Activated T-helper 2 cell treated with anti-CD3 and anti-CD28 coated beads, Interferon-gamma antibody, Interleukin-2, Interleukin-4, amounts not matched to agents 10 μg/mL and 5 μg/mL and 100 μg/mL, durations not matched to agents 14 hours and 24 hours and 36 hours (primary cell): ENCODE measurements at places on chromosomes 13 and 19. TPM values are rescaled to one million over a fixed set of nuclear protein-coding genes. Genes with fewer than 3 reads are reported as not detected.

DNA sequence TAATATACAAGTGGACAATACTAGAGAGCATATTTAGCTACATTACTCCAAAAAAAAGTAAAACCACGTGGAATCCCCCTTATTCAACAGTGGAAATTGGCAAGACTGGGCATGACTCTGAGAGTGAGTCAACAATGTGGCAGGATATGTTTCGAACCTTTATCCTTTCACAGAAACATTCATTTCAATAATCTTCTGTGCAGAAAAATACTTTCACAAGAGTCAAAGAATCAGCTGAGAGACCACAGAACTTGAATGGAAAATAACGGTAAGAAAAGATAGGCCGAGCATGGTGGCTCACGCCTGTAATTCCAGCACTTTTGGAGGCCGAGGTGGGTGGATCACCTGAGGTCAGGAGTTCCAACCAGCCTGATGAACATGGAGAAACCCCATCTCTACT, 25.1 kb upstream of the CD70 start:
- peaks cover 10% of the 10 kb centered on the region for H3K27me3 ChIP-seq
- H3K4me3 ChIP-seq = no peak overlapping the region
- H3K4me1 ChIP-seq = peaks cover 31% of the 10 kb centered on the region
- DNase-seq = no peak
- H3K27ac ChIP-seq = peak overlapping the region; percentile 66
- peaks cover 14% of the 10 kb centered on the region for H3K36me3 ChIP-seq

Gene ZNF723
- not detected in 2 replicates for total RNA-seq

DNA sequence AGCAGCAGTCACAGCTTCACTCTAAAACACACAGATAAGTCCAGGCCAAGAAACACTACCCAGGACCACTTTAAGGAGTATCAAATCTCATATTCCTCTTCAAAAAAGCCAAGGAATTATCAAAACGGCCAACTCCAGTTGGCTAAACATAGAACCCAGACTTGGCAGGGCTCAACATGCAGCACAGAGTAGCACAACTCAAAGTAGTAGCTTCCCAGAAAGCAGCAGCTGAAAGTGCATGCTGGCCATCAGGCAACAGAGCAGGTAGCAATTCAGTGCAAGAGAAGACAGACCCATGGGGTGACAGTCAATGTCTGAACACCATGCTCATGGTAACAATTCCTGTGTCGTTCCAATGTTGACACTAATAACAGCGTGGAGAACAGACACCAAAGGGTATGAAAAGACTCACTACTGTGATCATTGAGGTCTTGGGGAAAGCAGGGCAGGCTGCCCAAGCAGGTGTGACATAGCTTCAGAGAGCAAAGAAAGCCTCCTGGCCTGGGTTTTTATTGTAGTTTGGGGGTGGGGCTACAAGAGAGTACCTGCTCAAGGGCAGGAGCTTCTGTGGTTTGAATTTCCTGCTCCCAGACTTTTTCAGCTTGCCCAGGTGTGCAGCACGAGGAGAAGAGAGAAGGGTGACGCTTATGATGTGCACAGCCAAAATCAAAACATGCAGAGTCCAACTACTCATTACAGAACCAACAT, 6.2 kb downstream of the ZNF709 start:
- no peak for DNase-seq
- peaks cover 12% of the 10 kb centered on the region for H3K36me3 ChIP-seq
- H3K27ac ChIP-seq = no peak overlapping the region
- no peak overlapping the region for H3K4me3 ChIP-seq

- DNase-seq = no peak
- peak overlapping the region; percentile 77 for H3K27ac ChIP-seq
- H3K36me3 ChIP-seq = peaks cover 4% of the 10 kb centered on the region
- peaks cover 20% of the 10 kb centered on the region for H3K4me1 ChIP-seq
These were observed 2.2 kb downstream of the CLEC11A start for GRCh38 chr19:50725218-50725910.

Gene UBE2L5
- not detected in 2 replicates for total RNA-seq

DNA sequence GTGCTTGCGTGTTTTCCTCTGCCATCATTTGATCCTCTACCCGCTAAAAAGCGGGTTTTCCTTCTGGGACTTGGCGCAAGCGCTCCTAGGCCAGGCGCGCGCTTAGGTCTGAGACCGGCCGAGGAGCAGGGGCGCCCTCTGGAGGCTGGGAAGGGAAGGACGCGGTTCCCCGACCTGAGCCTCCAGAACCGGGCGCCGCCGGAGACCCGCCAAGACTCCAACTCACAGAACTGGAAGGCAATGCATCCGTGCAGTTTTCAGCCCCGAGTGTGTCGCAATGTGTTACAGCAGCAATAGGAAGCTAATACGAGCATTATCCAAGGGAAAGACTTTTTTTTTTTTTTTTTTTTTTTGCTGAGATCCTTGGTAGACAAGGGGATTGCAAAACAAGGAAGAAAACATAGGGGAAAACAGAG, 190.9 kb downstream of the COL4A1 start:
- H3K27me3 ChIP-seq = peaks cover 14% of the 10 kb centered on the region
- DNase-seq = peak; percentile 46
- H3K27ac ChIP-seq = no peak overlapping the region
- no peaks in the 10 kb centered on the region for H3K36me3 ChIP-seq

DNA sequence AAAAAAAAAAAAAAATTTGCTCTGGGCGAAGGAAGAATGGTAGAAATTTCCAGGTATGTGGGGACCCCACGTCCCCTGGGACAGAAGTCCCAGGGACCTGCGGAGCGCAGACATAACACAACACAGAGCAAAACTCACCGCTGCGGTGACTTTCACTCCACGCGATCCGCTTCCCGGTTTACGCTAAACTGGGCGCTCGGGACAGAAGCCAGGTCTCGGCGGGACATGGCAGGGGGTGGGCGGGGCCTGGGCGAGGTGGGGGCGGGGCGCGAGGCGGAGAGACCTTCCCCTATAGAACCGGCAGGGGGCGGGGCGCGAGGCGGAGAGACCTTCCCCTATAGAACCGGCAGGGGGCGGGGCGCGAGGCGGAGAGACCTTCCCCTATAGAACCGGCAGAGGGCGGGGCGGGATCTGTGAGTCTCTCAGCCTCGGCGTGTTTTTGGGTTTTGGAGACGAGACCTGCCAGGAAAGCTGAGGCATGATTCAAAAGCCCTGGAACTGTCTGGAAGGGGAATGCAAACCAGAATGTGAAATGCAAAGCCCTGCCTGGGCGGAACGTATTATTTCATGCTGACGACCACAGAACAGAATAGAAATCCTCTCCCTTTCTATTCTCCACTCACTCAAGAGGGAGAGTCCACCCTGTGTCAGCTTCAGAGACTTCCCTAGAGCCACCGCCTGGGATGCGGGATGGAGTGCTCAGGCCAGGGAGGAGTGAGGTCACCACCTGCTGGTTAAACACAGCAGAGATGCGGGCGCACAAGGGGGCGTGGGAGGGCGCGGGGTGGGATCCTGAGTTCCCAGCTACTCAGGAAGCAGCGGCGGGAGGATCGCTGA, 20.2 kb upstream of the ERVV-1 start:
- peaks cover 2% of the 10 kb centered on the region for H3K27me3 ChIP-seq
- peaks cover 4% of the 10 kb centered on the region for H3K36me3 ChIP-seq
- H3K27ac ChIP-seq = no peak overlapping the region
- DNase-seq = peak; percentile 80
- peaks cover 6% of the 10 kb centered on the region for H3K4me1 ChIP-seq

Gene DDX39A
- total RNA-seq = 268 TPM in 2 replicates

DNA sequence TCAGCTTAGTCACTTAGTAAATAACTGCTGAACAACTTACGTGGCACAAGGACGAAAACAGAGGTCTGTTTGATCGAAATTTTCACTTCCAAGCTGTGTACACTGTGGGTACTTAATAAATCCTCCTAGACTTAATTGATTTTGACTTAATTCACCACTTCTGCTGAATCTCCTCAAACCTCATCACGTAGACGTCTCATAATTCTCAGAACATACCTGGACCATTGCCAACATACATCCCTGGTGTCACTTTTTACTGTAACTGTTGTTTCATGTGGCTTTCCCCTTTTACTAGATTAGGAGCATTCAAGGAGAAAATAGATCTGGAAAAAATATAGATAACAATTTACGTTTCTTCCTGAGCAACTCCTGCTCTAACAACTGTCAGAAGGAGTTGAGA, 105.0 kb downstream of the MBNL2 start:
- H3K27ac ChIP-seq = no peak overlapping the region
- no peak overlapping the region for H3K4me3 ChIP-seq
- no peaks in the 10 kb centered on the region for H3K27me3 ChIP-seq

DNA sequence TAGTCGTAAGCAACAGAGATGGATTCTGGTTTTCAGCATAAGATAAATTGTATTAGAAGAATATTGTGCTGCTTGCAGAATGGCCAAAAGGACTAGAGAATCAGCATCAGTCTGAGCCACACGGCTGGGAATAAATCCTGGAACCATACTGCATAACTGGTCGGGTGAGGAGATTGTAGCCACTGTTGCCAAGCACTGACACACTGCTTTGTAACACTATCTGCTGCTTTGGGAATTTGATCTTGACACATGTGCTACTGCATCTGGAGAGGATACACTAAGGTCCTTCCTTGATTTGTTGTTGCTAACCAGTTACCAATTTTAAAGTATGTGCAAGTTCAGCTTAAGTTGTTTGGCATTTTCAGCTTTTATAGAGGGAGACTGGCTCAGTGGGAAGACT, 1.9 kb downstream of the HNRNPA1L2 start:
- peaks cover 47% of the 10 kb centered on the region for H3K36me3 ChIP-seq
- no peaks in the 10 kb centered on the region for H3K27me3 ChIP-seq
- peaks cover 4% of the 10 kb centered on the region for H3K4me1 ChIP-seq
- DNase-seq = no peak
- no peak overlapping the region for H3K4me3 ChIP-seq

Gene LAMP1
- 57.7 and 58.4 TPM in 2 replicates for total RNA-seq

GRCh38 chr19:6952956-6953355, 65.6 kb downstream of the ADGRE1 start:
- no peaks in the 10 kb centered on the region for H3K36me3 ChIP-seq
- H3K4me1 ChIP-seq = peaks cover 4% of the 10 kb centered on the region
- no peak overlapping the region for H3K27ac ChIP-seq
- DNase-seq = no peak
- no peak overlapping the region for H3K4me3 ChIP-seq

- H3K27me3 ChIP-seq = no peaks in the 10 kb centered on the region
- H3K4me1 ChIP-seq = no peaks in the 10 kb centered on the region
- H3K27ac ChIP-seq = no peak overlapping the region
- no peak overlapping the region for H3K4me3 ChIP-seq
These were observed 1992.9 kb upstream of the PCDH20 start for GRCh38 chr13:63408331-63409189.

DNA sequence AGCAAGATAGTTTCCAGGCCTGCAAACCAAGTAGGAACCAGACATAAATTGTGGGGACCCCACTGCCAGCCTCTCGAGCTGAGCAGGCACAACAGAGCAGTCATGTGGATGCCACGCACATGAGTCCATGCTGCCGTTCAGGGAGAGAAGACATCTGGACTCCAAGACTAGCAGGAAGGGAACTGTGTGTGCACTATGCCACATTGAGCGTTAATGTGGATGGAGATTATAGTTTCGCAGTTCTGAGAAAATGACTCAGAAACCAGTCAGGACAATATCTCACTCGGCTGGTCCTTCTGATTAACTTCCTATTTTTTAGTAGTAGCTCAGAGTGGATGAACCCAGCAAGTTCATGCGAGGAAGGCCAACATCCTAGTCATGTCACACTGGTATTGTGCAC, 124.9 kb downstream of the CRYL1 start:
- H3K4me3 ChIP-seq = no peak overlapping the region
- H3K27me3 ChIP-seq = no peaks in the 10 kb centered on the region
- DNase-seq = no peak
- H3K4me1 ChIP-seq = peaks cover 27% of the 10 kb centered on the region

Gene MEIS3
- total RNA-seq = 0.16 TPM in 1 of 2 replicates, not detected in the other

DNA sequence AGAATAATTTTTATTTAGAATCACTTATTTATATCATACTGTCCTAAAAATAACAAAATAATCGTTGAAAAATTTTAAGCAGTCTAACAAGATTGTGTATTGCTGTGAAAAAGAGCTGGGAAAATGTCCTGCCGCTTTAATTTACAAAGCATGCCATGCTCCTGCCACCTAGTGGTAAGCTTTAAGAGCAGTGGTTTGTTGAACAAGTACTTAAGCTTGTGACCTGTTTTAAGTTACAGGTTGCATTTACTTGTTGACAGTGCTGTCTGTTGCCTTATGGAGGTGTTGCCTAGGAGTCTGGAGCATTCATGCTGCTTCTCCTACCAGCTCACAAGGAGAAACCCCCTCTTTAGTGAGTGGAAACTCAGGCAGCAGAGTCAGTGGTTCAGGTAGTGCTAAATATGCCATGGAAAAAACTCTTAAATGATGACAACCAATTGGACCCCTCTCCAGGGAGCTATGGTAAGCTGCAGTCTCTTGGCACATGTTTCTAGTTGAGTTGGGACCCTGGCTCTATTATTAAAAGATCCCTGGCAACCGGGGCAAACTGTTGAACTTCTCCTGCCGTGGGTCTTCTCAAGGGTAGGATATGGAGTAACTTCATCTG, 68.4 kb downstream of the SPATA13 start:
- H3K36me3 ChIP-seq = no peaks in the 10 kb centered on the region
- DNase-seq = no peak
- H3K4me3 ChIP-seq = no peak overlapping the region
- H3K4me1 ChIP-seq = peaks cover 58% of the 10 kb centered on the region

- H3K27me3 ChIP-seq = peaks cover 27% of the 10 kb centered on the region
- H3K4me1 ChIP-seq = no peaks in the 10 kb centered on the region
- DNase-seq = no peak
- no peak overlapping the region for H3K4me3 ChIP-seq
These were observed 163.4 kb upstream of the GPR12 start for GRCh38 chr13:26923824-26924605.

Gene DMAC2
- total RNA-seq = 58.3 and 60.8 TPM in 2 replicates

GRCh38 chr13:97023117-97023516, 28.8 kb upstream of the OXGR1 start:
- no peak overlapping the region for H3K4me3 ChIP-seq

Gene SGCG
- not detected in 2 replicates for total RNA-seq

DNA sequence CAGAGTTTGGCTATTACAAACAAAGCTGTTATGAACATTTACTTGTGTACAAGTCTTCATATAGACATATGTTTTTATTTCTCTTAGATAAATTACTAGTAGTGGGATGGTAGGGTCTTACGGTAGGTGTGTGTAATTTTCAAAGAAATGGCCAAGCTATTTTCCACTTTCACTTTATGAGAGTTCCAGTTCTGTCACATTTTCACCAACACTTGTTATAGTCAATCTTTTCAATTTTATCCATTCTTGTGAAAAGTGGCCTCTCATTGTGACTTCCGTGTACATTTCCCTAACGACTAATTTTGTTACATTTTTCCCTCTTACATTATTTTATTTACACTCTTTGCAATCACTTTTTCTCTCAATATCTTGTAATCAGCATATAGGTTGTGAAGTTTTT, 18.3 kb downstream of the MBD3L1 start:
- no peak for DNase-seq
- H3K27me3 ChIP-seq = no peaks in the 10 kb centered on the region
- H3K4me1 ChIP-seq = no peaks in the 10 kb centered on the region
- no peak overlapping the region for H3K27ac ChIP-seq
- no peaks in the 10 kb centered on the region for H3K36me3 ChIP-seq
- no peak overlapping the region for H3K4me3 ChIP-seq

Gene DAND5
- 0.16 TPM in 1 of 2 replicates, not detected in the other for total RNA-seq

Gene NEK5
- total RNA-seq = not detected in 2 replicates

- H3K36me3 ChIP-seq = no peaks in the 10 kb centered on the region
- DNase-seq = no peak
- H3K27me3 ChIP-seq = no peaks in the 10 kb centered on the region
- H3K27ac ChIP-seq = no peak overlapping the region
- no peak overlapping the region for H3K4me3 ChIP-seq
These were observed 222.6 kb downstream of the TM9SF2 start for GRCh38 chr13:99723878-99724277.

GRCh38 chr13:31595563-31595962, 143.8 kb upstream of the RXFP2 start:
- no peaks in the 10 kb centered on the region for H3K27me3 ChIP-seq
- no peak for DNase-seq
- no peak overlapping the region for H3K4me3 ChIP-seq
- no peaks in the 10 kb centered on the region for H3K36me3 ChIP-seq
- H3K27ac ChIP-seq = no peak overlapping the region
